ENCODE measurements at places on chromosomes 3 and 15. TPM values are rescaled to one million over a fixed set of nuclear protein-coding genes. Genes with fewer than 3 reads are reported as not detected.
A peak's percentile ranks its signal among the peaks of the same experiment; 100 is the strongest.

Gene SEMA6D
- polyA plus RNA-seq = 0.17 TPM

Gene DGKG
- 2.1 TPM for polyA plus RNA-seq

DNA sequence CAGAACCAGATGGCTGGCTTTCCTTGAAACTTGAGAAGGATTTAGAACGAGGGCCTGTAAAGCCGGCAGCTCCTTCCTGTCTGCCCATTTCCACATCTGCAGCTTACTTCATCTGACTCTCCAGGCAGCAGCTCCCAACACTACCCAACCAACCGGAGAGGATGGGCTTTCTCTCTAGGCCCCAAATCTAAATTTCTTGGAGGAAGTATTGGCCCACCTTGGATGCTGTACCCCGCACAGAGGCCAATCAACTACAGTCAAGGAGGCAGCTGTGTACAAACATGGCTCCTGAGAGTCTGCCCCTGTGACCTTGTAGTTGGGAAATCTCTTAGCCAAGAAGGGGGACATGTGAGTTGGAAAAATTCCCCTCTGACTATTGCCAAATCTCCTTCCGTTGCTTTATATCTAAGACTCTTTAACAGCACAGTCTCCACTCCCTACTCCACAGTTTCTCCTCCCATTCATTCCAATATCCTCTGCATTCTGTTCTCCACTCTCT is 8.0 kb upstream of the ACAP2 start:
- DNase-seq = no peak

DNA sequence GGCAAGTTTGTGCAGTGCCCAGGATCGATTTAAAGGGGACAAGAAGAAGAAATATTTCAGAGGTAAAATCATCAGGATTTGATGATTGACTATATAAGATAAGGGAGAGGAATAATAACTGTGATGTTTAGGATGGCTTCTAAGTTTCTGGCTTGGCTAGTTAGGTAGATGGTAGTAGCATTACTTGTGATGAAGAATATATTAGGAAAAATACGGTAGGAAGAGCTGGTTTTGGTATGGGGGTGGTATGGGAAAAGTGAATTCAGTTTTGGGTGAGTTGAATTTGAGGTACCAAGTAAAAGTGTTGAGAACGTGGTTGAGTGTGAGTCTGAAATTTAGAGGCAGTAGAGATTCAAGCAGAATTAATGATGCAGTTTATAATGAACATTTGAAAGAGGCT is 11.0 kb downstream of the CTDSPL2 start:
- no peak for DNase-seq

DNA sequence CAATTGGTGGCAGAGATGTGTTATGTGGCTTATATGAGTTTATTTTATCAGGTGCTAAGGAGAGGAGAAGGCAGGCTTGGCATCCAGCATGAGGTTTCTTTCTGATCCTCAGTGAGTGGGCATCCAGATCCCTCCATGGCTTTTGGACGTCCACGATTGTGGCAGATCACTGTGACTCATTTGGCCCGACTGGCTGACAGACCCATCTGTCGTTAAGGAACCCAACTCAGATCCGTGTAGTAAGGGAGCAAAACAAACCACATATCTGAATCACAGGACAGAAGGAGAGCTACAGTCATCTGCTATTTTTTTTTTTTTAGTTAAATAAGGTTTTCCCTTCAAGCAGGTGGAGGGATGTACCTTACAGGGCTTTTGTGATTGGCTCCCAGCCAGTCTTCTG is 197.0 kb upstream of the KCNH8 start:
- no peak for DNase-seq

DNA sequence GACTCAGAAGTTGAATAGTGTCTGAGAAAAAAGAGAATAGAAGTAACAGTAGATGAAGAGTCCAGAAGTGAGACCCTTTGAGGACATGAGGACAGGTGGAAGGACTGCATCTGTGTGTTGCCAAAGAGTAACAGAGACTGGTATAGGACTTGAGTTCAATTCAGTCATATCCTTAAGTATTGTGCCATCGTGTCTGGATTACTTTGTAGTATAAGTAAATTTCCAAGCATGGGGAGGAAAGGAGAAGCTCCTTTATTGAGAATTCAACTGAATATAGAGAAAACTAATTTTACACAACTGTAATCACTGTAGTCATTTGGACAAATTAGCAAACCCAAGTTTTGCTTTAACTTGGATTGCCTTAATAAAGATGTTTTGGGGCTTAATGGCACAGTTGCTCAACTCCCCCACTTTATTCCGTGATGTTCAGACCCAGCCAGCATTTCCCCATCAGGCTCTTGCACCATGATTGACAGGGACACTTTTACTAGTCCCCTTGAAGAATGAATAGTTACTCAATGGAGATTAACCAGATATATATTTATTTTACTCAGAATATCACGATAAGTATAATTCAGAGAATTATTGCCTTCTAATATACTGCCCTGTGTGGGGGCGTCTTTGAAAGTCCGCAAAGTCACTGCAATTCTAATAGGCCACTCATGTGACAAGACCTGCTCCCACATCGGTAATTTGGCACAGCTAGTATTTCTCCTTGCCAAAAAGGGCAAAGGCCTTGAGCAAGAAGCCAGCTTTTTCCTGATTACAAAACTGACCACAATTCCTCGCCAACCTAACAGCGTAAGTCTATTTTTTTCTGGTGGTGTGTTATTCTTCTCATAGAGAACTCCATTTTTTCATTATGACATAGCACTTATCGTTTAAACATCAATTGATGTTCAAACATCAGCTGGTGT is 61.3 kb downstream of the PPARG start:
- DNase-seq = no peak

DNA sequence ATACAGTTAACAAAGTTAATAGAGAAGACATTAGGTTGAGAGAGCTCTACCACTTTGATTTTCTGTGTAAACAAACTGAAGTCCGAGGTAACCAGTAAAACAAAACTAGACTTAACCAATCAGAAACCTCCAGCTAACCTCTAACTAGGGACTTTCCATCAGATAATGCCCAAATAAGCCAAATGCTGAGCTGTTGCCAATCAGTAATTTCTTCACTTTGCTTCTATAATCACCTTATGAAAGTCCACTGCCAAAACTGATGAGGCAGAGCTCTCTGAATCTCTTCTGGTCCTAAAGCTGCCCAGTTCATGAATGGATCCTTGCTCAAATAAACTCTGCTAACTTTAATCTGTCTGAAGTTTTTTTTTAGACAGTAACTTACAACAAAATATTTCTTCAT is 448.0 kb upstream of the NECTIN3 start:
- peak; percentile 31 for DNase-seq

- no peak for DNase-seq
Observed at GRCh38 chr3:182259579-182259978, 533.7 kb upstream of the ATP11B start.
